ENCODE measurements at places on chromosomes 7 and 10.

- DNase-seq = no peak
Measured at GRCh38 chr7:17660116-17660515, 280.2 kb downstream of the SNX13 start.

DNA sequence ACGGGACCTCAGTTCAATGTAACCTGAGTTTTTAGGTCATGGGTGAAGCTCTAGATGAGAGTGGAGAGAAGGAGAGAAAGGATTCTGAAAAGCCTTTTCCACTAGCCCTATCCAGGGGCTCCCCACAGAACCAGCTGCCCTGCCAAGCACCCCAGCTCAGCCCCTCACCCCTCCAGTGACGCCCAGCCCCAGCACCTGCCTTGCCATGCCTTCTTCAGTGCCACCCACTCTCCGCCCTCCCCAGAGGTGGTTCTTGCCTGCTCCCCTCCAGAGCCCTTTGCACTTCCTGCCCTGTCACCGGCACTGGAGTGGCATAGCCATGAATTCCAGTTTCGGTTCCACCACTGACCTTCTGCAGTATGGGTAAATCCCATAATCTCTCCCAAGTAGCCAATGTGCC, 70.1 kb downstream of the PCGF5 start:
- DNase-seq = no peak

- no peak for DNase-seq
Measured at GRCh38 chr7:631291-631711, 95.2 kb upstream of the DNAAF5 start.

GRCh38 chr7:12623885-12624498, 53.5 kb downstream of the SCIN start:
- no peak for DNase-seq

- no peak for DNase-seq
Measured at GRCh38 chr10:1401071-1401965, 336.0 kb downstream of the ADARB2 start.

DNA sequence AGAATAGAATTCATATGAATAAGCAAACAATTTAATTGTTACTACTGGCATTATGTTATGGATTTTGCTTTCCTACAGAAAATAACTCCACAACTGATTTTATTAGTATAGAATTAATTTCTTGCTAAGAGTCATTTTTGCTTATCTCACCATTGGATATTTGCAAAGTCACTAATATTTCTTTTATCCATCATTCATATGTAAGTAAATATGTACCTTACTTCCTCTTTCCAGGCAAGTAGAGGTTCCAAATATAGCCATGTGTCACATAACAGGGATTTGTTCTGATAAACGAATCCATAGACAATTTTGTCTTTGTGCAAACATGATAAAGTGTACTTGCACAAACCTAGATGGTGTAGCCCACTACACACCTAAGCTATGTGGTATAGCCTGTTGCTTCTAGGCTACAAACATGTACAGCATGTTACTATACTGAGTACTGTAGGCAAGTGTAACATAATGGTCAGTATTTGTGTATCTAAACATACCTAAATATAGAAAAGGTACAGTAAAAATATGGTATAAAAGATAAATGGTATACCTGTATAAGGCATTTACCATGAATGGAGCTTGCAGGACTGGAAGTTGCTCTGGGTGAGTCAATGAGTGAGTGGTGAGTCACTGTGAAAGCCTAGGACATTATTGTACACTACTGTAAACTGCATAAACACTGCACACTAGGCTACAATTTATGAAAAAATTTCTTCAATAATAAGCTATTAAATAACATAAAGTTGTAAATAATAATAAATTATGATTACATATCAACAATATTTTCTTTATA, 18.3 kb downstream of the KLLN start:
- DNase-seq = no peak

- no peak for DNase-seq
Measured at GRCh38 chr10:1148855-1149605, 92.8 kb downstream of the WDR37 start.

- DNase-seq = no peak
Measured at GRCh38 chr10:105691811-105692210, 1050.7 kb downstream of the SORCS3 start.

GRCh38 chr7:49125246-49125645, 200.9 kb downstream of the CDC14C start:
- DNase-seq = no peak

DNA sequence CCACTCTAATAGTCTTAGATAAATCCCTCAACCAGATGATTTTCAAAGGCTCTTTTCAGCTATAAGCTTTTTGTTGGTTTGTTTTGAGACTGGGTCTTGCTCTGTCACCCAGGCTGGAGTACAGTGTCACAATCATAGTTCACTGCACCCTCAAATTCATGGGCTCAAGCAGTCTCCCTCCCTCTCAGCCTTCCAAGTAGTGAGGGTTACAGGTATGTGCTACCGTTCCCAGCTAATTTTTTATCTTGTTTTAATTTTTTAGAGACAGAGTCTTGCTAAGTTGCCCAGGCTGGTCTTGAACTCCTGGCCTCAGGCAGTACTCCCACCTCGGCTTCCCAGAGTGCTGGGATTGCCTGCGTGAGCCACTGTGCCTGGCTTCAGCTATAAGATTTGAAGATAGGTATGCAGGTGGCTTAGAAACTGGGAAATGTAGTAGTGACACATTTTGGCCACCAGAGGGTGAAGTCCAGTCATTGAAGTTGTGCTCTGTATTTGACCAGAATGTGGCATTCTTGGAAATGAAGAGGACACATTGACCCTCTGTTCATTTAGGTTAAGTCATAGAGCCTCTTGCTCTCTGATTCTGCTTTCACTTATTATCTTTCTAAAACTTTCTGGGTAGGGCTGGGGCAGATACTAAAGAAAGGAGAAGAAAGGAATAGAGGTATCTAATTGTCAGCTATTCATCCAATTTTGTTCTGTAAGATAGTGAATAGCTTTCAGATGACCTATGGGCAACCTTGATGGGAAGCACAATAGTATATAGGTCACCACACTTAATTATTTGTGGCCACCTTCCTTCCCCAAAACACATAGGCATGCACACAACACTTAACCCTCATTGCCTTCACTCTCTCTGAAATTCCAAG, 36.0 kb downstream of the R3HCC1L start:
- DNase-seq = peak; percentile 26

- no peak for DNase-seq
Measured at GRCh38 chr10:80555415-80555814, 17.7 kb downstream of the SH2D4B start.

DNA sequence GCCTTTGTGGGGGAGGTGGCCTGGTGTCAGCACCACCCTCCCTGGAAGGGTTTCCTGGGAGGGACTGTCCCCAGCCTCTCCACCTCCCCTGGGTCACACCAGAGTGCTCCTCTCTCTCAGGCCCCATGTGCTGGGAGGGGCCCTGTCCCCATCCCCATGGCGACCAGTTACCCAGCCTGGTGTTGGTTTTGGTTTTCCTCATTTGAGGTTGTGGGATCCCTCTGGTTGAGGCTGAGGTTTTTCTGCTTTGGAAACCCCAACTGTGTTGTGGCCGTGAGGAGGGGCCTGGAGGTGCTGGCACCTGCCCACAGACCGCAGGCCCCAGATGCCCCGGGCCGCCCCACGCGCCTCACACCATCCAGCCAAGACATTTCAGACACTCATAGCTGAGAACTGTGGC, 106.3 kb downstream of the GRK5 start:
- DNase-seq = peak; percentile 46

GRCh38 chr7:6443372-6443941, 4.3 kb downstream of the DAGLB start:
- DNase-seq = no peak

DNA sequence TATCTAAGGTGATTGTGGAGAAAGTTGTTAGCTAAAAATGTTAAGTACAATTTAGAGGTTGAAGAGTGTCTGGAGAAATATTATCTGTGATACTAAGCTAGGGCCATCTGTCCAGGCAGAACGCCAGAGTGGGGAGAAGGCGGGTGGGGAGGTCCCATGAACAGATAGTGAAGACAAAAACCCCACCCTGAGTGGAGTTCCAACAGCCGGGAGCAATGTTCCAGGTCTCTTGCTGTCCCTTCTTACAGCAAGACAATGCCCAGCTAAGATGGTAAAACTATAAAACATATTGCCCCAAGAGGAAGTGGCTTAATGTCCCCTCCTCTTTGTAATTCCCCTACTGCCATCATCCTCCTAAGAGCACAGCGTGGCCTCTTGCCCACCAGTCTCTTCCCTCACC, 10.4 kb upstream of the IL15RA start:
- no peak for DNase-seq

DNA sequence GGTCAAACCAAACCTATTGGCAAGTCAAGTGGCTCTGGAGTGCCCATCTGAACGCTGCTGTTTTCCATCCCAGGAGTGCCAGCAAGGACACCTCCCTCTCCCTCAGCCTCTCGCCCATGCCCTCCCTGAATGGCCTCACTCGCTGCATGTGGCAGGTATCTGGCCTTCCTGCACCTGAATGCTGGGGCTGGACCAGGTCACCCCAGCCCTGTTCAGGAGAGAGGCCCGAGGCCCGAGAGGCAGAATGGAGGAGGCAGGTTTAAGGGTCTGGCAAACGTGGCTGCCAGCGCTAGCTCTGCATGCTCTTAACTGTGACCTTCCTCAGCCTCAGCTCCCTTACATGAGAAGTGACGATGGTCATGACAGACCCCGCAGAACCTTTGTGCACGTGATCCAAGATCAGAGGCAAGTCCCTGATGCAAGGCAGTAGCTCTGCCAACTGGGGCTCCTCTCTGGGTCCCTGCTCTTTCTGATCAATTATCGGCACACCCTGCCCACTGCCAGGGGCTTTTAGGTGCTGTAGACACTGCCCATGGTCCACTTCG, 295.7 kb upstream of the ZMIZ1 start:
- no peak for DNase-seq

GRCh38 chr7:123820864-123821263, 24.1 kb upstream of the HYAL4 start:
- no peak for DNase-seq

GRCh38 chr10:99569961-99570360, 37.2 kb downstream of the NKX2-3 start:
- no peak for DNase-seq

GRCh38 chr10:59965899-59966650, 59.7 kb upstream of the CCDC6 start:
- no peak for DNase-seq

Measured in GM12864 (cell line).